Islet precursor cell (in vitro differentiated cells): ENCODE measurements at places on chromosomes 3 and 15.
A peak's percentile ranks its signal among the peaks of the same experiment; 100 is the strongest.

GRCh38 chr3:14413381-14414071 lies 11.1 kb downstream of the SLC6A6 start:
- peak; percentile 82 for DNase-seq

- DNase-seq: no peak
Observed at GRCh38 chr3:49346797-49347251, 7.0 kb upstream of the USP4 start.

- no peak for DNase-seq
Observed at GRCh38 chr3:45981346-45982074, 14.1 kb downstream of the FYCO1 start.

- no peak for DNase-seq
Observed at GRCh38 chr15:25864966-25865365, 1.8 kb upstream of the ATP10A start.

- DNase-seq: no peak
Observed at GRCh38 chr3:106183762-106184391, 315.1 kb upstream of the CBLB start.

DNA sequence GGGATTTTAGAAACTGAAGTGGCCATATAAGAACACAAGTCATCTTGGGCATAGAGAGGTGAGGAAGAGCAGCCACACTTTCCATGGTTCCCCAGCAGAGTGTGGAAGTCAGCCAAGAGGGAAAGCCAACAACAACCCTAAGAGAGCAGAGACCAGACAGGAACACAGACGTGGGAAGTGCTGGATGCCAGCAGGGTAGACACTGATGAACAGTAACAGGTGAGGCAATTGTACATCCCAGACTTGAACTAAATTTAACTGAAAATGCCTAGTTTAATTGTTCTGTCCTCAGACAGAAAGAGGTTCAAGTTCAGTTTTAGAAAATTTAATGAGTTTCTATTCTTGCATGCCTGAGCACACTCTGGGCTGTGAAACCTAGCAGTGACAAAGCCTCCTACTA lies 212.1 kb downstream of the ATP8B4 start:
- no peak for DNase-seq

- no peak for DNase-seq
Observed at GRCh38 chr3:98583766-98584165, 9.6 kb downstream of the CPOX start.

DNA sequence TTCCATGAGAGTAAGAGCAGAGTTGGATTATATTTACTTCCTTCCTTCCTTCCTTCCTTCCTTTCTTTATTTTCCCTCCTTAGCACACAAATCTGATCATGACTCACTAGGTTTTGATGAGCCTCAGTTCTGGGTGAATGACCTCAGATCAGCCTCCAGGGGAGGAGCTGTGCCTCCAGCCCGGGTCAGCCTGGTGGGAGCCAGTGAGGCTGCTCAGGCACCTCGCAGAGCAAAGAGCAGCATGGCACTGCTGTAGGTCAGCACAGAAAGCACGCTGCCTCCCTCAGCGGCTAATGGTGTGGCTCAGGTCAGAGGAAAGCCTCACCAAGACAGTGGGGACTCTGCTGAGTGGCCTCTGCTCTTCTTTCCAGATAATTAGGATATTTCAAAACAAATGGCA lies 108.5 kb downstream of the SYNPR start:
- peak; percentile 81 for DNase-seq

GRCh38 chr3:133930341-133930933 lies 34.8 kb upstream of the RAB6B start:
- DNase-seq: no peak

GRCh38 chr3:172181932-172182586 lies 142.7 kb downstream of the FNDC3B start:
- DNase-seq: peak; percentile 93

DNA sequence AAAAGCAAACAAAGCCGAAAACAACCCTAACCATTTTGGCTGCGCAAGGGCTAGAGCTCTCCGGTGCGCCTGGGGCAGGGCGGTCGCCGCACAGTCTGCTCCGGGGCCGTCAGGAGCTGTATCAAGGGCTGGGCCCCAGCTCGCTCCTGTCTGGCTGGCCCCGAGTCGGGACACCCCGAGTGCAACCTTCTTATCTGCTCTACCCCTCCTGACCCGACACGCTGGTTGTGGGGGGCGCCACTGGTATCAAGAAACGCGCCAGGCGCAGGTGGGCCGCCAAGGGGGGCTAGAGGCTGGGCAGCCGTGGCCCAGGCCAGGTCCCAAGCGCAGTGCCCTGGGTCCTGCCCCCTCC lies 36.0 kb downstream of the NR2F2 start:
- DNase-seq: no peak

GRCh38 chr15:101267320-101268104 lies 9.8 kb downstream of the SELENOS start:
- peak; percentile 64 for DNase-seq

DNA sequence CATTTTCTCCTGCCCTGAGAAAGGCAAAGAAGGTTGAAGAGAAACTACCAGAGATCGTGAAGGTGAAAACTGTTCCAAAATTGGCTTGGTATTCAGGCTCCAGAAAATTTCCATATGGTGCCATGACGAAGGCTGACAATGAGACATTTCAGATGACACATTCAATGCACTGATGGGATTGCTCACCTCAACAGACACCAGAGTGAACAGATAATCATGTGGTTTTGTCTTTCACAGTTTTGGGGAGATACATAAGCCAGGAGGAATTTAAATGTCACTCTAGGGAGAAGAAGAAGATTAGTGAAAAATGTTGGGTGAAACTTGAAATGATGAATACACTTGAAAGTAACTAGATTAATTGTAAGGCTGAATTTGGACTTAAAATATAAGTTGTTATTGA lies 339.7 kb upstream of the EPHA3 start:
- no peak for DNase-seq

- peak; percentile 85 for DNase-seq
Observed at GRCh38 chr3:77039606-77040171, at the start of gene ROBO2. Gene ROBO2, plus strand, starts transcription at chr3:77040099. Its CDS starts 687 bp downstream, at chr3:77040786.

GRCh38 chr3:114645392-114645791 lies 351.6 kb downstream of the TIGIT start:
- no peak for DNase-seq

DNA sequence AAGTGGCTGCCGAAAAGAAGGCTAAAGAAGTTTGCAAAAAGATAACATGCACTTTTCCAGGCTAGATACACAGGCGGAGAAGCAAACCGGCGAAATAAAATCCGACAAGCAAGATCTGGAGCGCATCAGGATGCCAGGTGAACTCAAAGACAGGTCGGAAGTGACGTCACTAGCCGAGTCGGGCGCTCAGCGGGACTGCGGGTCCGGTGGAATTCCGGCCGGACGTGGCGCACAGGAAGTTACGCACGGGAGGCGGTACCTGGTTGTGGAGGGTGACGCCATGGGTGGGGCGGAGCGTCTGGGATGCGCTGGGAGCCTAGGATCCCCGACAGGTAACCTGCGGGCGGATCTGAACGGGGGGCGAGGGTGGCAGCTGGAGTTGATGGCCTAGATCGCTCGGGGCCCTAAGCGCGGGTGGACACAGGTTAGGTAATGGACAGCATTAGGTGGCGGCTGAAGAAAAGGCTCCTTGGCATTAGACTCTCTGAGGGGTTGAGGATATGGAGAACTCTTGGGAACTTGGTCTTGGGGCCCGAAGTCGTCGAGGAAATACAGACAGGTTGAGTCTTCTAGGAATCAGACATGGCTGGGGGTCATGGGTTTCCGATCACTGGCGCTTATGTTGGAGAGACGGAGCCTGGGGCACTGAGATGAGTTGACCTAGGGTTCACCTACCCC lies 29.0 kb upstream of the EHHADH start:
- peak; percentile 97 for DNase-seq

- DNase-seq: peak; percentile 89
Observed at GRCh38 chr3:187737368-187738070, 7.7 kb downstream of the BCL6 start.

DNA sequence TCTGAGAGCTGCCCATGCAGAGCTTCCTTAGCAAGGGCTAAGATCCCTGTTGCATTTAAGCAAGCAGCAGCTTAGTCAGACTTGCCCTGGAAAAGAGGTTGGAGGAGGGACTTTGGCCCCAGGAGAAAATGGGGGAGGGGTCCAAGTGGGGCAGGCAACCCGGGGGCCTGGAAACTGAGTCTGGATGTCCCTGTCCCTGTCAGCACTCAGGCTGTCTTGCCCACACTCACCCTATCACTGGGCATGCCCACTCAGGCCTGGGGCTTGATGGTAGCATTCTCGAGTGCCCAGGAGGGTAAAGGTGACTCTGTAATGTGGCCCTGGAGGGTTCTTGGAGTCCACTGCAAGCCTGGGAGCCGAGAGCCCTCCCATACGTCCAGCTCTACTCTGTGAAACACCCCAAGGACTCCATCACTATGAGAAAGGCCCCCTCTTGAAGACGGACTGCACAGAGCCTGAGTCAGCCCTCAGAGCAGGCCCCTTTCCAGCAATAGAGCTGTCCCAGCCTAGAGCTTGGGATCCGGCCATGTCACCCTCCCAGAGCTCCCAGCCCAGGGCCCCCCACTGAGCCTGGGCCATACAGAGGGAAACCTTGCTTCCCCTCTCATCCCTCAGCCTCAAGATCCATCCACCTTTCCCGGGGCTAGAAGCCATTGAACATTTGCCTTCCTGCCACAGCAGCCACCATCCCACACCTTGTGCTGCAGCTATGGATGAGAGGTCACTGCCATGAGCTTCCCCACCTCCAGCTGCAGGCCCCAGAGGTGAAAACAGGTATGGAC lies 13.4 kb downstream of the MYL3 start:
- DNase-seq: peak; percentile 49

DNA sequence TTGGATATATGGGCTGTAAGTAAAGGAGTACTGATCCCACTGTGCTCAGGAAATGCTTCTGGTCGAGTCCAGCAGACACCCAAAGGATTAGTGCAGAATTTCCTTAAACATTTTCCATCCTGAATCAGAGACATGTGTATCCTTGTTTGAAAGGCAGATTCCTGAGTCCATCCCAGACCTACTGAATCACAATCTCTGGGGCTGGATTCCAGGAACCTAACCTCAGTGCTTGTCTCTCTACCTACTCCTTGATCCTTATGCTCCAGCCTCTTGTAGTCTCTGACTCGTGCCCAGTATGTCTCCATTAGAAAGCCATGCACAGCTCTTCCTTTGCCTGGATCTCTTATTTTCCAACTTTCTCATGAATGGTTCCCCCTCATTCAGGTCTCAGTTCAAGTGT lies 585.8 kb downstream of the NLGN1 start:
- DNase-seq: peak; percentile 61

GRCh38 chr3:194395778-194396538 lies 3.1 kb downstream of the GP5 start:
- DNase-seq: peak; percentile 78

DNA sequence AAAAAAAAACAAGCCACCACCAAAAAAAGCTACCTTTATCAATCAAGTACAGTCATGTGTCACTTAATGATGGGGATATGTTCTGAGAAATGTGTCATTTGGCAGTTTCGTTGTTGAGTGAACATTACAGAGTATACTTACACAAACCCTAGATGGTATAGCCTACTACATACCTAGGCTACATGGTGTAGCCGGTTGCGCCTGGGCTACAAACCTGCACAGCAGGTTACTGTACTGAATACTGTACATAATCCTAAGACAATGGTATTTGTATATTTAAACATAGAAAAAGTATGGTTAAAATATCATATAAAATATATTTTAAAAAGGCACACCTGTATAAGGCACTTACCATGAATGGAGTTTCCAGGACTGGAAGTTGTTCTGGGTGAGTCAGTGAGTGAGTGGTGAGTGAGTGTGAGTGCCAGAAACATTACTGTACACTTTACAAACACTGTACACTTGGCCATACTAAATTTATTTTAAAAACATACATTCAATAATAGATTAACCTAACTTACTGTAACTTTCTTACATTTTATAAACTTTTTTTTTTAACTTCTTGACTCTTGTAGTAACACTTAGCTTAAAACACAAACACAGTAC lies 25.9 kb upstream of the JMJD7 start:
- no peak for DNase-seq

GRCh38 chr3:159453036-159453435 lies 535.6 kb upstream of the IL12A start:
- no peak for DNase-seq

DNA sequence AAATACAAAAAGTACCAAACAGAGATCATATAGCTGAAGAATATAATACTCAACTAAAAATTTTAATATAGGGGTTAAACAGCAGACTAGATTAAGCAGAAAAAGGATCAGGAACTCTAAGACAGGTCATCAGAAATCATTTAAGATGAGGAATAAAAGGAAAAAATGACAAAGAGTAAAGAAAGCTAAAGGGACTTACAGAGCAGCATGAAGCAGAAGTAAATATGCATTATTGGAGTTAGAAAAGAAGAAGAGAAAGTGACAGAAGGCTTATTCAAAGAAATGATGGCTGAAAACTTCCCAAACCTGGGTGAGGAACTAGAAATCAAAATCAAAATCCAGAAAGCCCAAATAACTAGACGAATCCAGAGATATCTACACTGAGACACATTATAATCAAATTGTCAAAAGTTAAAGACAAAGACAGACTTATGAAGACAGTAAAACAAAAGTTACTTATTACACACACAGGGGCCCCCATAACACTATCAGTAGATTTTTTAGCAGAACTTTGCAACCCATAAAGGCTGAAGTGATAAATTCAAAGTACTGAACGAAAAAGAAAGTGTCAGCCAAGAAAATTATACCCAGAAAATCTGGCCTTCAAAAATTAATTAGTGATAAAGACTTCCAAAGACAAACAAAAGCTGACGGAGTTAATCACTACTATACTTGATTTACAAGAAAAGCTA lies 95.6 kb downstream of the SCAPER start:
- DNase-seq: no peak

DNA sequence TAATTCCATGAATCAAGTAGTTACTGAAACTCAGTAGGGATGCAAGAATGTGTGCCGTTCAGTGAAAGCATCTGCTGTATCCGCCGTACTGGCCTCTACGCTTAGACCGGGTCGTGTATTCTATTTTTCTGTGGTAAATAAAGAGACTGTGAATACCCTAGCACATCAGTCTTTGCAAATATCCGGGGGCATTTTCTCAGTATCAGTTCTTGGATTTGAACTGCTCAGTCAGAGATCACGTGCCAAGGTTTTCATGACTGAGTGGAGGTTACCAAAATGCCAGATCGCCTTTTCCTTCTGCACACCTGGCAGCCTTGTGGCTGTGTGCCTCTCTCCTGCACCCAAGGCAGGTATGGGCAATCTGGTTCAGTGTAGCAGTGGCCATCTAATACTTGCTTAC lies 377.0 kb downstream of the OCA2 start:
- no peak for DNase-seq

- no peak for DNase-seq
Observed at GRCh38 chr3:14811684-14812083, 7.1 kb upstream of the FGD5 start.

- peak; percentile 59 for DNase-seq
Observed at GRCh38 chr3:89762405-89762804, 655.0 kb downstream of the EPHA3 start.

DNA sequence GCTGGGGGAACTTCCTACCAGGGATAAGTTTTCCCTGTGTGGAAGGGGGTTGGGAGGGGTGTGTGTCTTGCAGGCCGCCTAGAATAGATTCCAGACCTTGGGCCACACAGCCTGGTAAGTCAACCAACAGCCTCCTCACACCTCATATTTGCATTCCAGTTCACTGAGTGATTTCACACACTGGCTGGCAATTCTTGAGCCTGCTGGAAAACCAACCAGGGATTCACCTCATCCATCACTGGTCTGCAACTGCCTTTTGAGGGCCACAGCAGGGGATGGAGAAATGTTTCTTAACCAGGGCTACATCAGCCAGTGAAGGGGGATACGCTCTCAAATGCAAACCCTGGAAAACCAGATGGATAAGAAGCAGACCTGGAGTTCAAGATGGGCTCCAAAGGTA lies 2.0 kb downstream of the FSTL1 start:
- peak; percentile 92 for DNase-seq
